Fibroblast of upper back skin (primary cell): ENCODE measurements at places on chromosomes 3 and 15.

GRCh38 chr3:195908694-195909581 lies 587 bp upstream of the TNK2 start:
- no peak for DNase-seq

GRCh38 chr3:4139462-4140140 lies 163.6 kb upstream of the SETMAR start:
- no peak for DNase-seq

- DNase-seq = no peak
These were observed 87.0 kb downstream of the RAB11A start for GRCh38 chr15:65956307-65956706.

DNA sequence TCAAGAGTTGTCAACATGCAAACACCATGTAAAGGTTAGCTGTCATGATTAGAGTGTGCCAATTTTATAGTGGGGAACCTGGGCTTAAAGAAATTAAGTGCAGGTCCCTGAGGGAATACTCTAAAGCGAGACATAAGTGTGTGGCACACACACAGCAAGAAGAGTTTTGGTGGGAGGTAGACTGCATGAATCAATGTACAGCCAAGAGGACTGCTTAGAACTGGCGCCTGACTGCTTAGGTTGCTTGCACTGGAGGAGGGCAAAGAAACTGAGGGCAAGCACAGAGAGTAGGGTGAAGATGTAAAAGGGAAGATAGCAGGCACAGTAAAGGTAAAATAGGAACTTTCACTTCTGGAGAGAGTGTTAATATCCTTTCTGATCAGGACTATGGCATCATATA lies 184.9 kb downstream of the SOX2 start:
- DNase-seq = no peak

DNA sequence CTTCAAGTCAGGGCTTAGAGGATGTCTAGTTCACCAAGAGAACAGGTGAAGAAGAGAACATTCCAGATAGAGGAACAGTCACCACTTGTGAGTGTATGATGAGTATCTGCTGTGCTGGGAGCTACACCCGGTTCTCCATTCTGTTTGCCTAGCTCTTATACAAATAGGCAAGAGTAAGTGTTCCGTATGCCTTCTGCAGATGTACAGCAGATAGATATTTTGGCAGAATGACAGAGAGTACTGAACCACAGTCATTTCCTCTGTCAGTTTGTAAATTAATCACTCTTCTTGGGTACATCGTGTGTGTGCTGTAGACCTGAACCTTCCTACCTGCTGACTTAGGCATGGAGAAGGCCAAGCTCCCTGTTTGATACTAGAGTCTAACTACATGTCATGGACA lies 108.3 kb upstream of the CTDSPL start:
- peak; percentile 26 for DNase-seq

DNA sequence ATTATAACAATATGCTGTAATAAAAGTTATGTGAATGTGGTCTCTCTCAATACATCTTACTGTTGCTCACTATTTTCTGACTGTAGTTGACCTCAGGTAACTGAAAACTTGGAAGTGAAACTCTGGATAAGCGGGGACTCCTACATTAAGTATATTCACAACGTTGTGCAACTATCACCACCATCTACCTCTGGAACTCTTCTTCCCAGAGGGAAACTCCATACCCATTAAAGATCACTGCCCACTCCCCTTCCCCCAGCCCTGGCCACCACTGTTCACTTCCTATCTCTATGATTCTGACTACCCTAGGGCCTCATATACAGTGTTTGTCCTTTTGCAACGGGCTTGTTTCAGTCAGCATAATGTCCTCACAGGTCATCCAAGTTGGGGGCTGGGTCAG lies 20.7 kb downstream of the SLCO3A1 start:
- DNase-seq = no peak

DNA sequence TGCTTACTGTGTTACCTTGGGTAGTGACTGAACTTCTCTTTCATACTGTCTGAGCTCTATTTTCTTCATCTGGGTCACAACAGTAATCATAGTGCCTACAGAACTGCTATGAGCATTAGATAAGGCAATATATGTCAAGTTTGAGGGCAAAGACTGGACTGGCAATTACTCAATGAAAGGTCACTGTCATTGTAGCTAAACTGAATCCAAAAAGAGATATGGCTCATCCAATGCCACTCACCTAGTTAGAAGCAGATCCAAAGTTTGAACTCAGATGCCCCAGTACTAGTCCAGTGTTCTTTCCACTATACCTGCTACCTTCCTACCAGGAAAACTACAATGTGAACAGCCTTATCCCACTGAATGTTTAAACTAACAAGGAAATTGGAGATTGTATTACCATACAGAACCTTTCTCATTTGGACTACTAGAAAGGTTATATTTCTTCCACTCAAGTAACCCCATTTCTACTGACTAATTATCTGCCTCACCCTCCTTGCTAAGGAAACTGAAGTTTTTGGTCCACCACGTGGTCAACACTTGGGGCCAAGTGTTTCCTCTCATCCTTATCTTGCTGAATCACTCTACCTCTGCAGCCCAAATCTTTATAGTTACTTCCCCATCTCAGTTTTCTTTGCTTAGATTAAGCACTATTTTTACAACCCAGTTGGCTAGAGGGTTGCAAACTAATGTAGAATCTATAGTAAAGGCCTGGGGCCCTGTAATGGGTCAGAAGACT lies 202.3 kb upstream of the LPP start:
- no peak for DNase-seq

GRCh38 chr3:17342119-17342518 lies 400.3 kb downstream of the TBC1D5 start:
- DNase-seq = no peak

GRCh38 chr3:15754047-15754446 lies 43.7 kb downstream of the ANKRD28 start:
- DNase-seq = peak; percentile 66

DNA sequence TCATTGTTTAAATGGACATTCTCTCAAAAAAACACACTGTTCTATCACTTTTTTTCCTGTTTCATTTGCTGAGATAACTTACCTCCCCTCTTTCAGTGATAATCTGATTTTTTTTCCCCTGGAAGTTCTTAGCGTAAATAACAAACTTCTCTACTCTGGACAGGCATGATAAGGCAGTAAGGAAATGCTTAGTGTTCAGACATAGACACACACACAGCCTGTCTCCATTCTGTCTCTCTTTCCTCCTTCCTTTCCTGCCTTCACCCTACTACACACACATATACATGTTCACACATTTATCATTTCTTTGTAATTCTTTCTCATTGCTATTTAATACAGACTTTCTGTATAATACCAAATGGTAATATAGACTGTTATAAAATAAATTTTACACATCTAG lies 470.8 kb upstream of the ROBO1 start:
- DNase-seq = peak; percentile 13
